ENCODE measurements at places on chromosomes 11 and 22. TPM values are rescaled to one million over a fixed set of nuclear protein-coding genes. Genes with fewer than 3 reads are reported as not detected.

Gene BIRC3
- 14.2 TPM for total RNA-seq

Gene MOGAT2
- not detected for total RNA-seq

Gene ZBTB16
- total RNA-seq = 104 TPM

DNA sequence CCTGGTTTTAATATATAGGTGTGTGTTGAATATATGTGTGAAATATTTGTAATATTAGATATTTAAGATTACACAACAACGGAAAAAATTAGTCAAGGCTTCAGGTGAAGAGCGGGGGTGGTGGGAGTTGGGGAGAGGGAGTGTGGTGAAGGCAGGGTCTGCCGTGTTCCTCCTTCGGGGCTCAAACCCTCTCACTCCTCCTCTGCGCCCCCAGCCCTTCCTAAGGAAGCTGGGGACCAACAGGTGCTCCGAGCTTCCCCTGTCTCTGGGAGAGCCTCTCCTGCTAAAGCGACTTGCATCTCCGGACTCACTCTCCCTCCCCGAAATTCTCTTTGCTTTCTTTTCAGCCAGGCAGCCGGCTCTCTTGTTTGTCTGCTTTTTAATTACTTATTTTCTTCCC, 960 bp upstream of the CADM1 start:
- H3K27me3 ChIP-seq = peaks cover 35% of the 10 kb centered on the region
- H3K4me3 ChIP-seq = no peak overlapping the region
- peaks cover 29% of the 10 kb centered on the region for H3K4me1 ChIP-seq
- DNase-seq = no peak
- no peaks in the 10 kb centered on the region for H3K36me3 ChIP-seq

DNA sequence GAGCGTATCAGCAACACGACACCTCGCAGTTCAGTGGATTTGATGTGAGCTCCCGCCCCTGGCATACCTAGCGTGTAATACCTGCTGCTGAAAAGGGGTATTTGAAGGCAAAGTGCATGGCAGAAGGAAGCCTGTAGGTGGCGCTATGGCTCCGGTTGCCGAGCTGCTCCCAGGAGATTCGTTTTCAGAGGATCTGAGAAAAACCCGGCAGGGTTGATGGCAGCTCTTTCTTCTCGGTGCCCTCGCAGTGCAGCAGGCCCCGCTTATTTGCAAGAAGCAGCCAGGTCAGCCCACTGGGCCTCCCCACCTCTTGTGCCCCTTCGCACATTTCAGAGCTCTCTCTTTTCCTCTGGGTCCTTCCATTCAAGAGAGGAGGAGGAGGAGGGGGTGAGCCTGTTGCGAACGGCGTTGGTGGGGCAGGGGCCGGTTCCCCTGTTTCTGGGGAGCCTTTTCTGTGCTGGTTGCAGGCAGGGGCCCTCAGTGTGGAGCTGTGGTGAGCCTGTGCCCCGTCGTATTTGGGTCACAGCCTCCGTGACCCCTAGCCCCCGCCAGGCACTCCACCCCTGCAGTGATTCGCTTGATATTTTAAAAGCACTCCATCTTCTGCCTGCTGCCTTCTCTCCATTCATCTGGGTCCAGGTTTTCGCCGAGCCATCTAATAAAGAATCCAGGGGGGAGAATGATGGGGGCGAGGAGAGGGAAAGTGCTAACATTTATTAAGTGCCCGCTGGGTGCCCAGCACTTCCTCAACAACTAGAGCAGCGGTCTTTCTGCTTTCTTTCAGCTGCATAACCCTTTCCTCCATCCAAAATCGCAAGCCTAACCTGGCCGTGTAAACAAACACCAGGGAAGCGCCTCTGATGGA, 85.3 kb upstream of the SYT13 start:
- peaks cover 22% of the 10 kb centered on the region for H3K4me1 ChIP-seq
- no peak overlapping the region for H3K4me3 ChIP-seq
- no peaks in the 10 kb centered on the region for H3K36me3 ChIP-seq
- no peak overlapping the region for H3K27ac ChIP-seq

DNA sequence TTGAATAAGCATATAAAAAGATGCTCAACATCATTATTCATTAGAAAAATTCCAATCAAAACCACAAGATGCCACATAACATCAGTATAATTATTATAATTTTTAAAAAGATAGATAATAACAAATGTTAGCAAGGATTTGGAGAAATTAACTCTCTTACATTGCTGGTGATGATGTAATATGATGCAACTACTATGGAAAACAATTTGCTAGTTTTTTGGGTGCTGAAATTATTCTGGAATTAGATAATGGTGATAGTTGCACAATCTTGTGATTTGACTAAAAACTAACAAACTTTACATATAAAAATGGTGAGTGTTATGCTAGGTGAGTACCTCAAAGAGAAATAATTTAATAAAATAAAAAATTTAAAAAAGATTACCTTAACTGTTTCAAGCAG, 412.2 kb downstream of the LRRC4C start:
- H3K27ac ChIP-seq = no peak overlapping the region
- no peaks in the 10 kb centered on the region for H3K4me1 ChIP-seq
- DNase-seq = no peak
- H3K36me3 ChIP-seq = no peaks in the 10 kb centered on the region
- no peak overlapping the region for H3K4me3 ChIP-seq

DNA sequence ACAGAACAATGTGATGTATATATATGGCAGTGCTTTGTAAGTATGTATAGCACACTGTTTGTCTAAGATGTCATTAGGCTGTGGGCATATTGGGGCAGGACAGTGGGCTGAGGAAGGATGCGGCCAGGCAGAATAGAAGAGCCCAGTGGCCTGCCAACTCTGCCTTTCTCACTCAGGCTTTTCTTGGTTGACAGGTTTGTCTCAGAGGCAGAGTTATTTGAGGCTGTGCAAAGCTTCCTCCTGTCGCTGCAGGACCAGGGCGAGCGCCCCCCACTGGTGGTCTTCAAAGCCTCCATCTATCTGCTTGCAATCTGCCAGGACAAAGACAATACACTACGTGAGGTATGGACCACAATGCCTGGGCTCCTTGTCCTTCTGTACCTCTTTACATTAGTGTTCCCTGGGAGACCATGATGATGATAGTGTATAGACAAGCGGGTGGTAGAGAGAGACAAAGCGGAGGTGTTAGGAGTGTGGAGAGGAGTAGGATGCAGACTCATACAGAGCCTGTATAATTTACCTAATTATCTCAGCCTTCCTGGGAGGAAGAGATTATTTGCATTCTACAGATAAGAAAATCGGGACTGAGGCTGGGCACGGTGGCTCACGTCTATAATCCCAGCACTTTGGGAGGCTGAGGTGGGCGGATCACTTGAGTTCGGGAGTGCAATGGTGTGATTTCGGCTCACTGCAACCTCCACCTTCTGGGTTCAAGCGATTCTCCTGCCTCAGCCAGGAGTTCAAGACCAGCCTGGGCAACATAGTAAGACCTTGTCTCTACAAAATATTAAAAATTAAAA, 37.3 kb upstream of the CCDC134 start:
- H3K4me3 ChIP-seq = no peak overlapping the region
- DNase-seq = peak; percentile 20
- no peaks in the 10 kb centered on the region for H3K4me1 ChIP-seq
- no peaks in the 10 kb centered on the region for H3K36me3 ChIP-seq
- no peak overlapping the region for H3K27ac ChIP-seq

- DNase-seq = no peak
- no peak overlapping the region for H3K4me3 ChIP-seq
- peaks cover 12% of the 10 kb centered on the region for H3K27me3 ChIP-seq
Observed at GRCh38 chr11:34623463-34623862, 2.6 kb downstream of the EHF start.

DNA sequence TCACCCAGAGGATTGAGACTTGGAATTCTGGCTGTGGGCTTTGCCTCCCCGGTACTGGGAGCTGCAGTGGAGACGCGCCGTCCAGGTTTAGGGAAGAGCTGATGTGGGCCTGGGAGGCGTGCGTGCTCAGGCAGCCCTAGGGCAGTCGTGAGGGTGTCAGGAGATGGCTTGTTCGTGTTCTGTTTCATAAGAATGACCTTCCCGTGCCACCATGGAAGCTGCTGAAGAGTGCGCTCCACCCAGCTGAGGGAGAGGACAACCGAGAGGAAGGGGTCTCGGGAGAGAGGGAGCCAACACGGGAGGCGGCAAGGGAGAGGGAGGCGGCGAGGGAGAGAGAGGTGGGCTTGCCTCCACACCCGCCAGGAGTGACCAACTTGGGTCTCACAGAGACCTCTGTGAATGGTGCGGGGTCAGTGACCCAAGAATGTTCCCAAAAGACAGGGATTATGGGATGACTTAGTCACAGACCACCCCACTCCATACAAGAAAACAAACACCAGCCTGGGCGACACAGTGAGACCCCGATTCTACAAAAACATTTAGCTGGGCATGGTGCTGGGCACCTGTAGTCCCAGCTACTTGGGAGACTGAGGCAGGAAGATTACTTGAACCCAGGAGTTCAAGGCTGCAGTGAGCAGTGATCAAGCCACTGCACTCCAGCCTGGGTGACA, 14.7 kb upstream of the TRMU start:
- DNase-seq = no peak
- H3K4me3 ChIP-seq = no peak overlapping the region
- H3K36me3 ChIP-seq = no peaks in the 10 kb centered on the region
- H3K27ac ChIP-seq = no peak overlapping the region

GRCh38 chr22:41579297-41579996, 10.2 kb downstream of the PMM1 start:
- no peaks in the 10 kb centered on the region for H3K4me1 ChIP-seq
- no peak overlapping the region for H3K27ac ChIP-seq
- H3K4me3 ChIP-seq = no peak overlapping the region
- no peaks in the 10 kb centered on the region for H3K27me3 ChIP-seq
- DNase-seq = no peak

- peaks cover 25% of the 10 kb centered on the region for H3K4me1 ChIP-seq
- no peaks in the 10 kb centered on the region for H3K36me3 ChIP-seq
- no peak for DNase-seq
- H3K27me3 ChIP-seq = peaks cover 20% of the 10 kb centered on the region
Observed at GRCh38 chr11:2451336-2451735, 6.5 kb downstream of the KCNQ1 start.
